Spinal cord (tissue), 10 donors: ENCODE measurements at places on chromosomes 7 and 10. TPM values are rescaled to one million over a fixed set of nuclear protein-coding genes. Genes with fewer than 3 reads are reported as not detected.

GRCh38 chr10:110461530-110461929, 36.2 kb upstream of the DUSP5 start:
- peaks cover 35% of the 10 kb centered on the region for H3K4me1 ChIP-seq
- H3K4me3 ChIP-seq, result no peak overlapping the region
- H3K27ac ChIP-seq, result peak overlapping the region; percentile 18
- no peak for DNase-seq

DNA sequence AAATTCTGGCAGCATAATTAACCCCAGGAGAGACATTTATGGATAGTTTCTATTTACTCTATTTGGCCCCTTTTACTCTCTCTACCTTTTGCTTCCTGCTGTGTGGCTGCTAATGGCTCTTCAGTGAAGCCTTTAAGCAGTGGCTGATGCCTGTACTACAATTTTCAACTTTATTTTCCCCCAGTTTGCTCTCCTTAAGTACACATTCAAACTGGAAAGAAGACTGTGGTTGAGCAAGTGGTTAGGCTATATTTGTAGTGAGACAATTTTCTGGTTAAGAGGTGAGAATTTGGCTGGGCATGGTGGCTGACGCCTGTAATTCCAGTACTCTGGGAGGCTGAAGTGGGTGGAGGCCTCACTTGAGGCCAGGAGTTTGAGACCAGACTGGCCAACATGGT, 8.5 kb upstream of the RSBN1L start:
- H3K36me3 ChIP-seq, result peaks cover 10% of the 10 kb centered on the region
- H3K27ac ChIP-seq, result no peak overlapping the region
- no peak overlapping the region for H3K4me3 ChIP-seq
- H3K27me3 ChIP-seq, result no peaks in the 10 kb centered on the region

DNA sequence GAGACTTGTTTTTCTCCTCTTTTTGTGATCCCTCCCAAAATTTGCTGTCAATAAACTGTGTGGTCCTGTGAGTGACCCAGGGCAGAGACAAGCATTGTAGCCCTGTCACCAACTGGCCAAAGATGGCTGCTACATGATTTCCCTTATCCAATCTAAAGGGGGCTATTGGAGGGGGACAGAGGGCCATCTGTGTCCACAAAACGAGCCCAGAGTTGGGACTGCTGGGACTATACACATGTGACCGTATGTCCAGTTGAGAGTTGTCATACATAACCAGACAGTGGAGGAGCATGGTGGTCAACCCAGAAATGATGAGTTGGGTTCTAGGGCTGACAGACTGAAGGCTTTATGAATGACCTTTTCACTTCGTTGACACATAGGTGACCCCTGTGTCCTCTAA, 55.3 kb upstream of the SDK1 start:
- no peak for DNase-seq
- no peak overlapping the region for H3K27ac ChIP-seq
- no peaks in the 10 kb centered on the region for H3K36me3 ChIP-seq

DNA sequence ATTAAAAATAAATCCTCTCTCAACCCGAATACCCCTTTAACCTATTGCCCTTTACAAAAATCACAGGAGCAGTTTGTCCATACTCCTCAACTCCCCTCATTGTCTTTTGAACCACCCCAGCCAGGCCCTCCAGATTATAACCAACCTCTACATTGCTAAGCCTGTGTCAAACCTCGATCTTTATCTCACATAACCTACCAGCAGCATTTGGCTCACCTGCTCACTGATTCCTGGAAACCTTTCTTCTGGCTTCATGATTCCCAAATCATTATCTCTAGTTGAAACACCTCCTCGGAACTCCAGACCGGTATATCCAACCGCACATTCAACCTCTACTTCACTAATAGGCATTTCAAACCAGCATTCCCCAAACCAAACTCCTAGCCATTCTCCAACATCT, 11.8 kb downstream of the SEC61G start:
- no peaks in the 10 kb centered on the region for H3K4me1 ChIP-seq
- H3K27me3 ChIP-seq, result no peaks in the 10 kb centered on the region
- peaks cover 16% of the 10 kb centered on the region for H3K36me3 ChIP-seq

- no peak for DNase-seq
- H3K36me3 ChIP-seq, result no peaks in the 10 kb centered on the region
- peaks cover 4% of the 10 kb centered on the region for H3K4me1 ChIP-seq
- H3K27ac ChIP-seq, result no peak overlapping the region
- no peak overlapping the region for H3K4me3 ChIP-seq
These were observed 61.0 kb downstream of the ITIH5 start for GRCh38 chr10:7605565-7606295.

DNA sequence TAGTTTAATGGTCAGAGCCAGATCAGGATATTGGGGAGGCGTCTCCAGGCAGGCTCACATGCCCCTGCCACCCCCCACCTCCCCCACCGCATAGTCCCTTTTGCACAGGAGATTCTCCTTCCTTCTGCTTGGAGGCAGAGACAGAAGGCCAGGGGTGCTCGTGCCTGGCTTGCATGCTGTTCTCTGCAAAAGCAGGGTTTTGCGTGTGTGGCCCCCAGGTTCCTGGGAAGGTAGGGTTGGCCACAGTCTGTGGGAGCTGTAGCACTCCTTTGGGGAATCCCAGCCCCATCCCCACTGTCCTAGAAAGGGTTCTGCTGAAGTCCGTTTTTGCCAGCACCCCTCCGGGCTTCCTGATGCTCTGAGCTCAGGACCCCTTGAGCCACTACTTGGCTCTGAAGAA, 1.9 kb upstream of the TCERG1L start:
- H3K27ac ChIP-seq, result no peak overlapping the region
- no peak overlapping the region for H3K4me3 ChIP-seq
- no peaks in the 10 kb centered on the region for H3K36me3 ChIP-seq
- no peak for DNase-seq
- peaks cover 25% of the 10 kb centered on the region for H3K27me3 ChIP-seq

DNA sequence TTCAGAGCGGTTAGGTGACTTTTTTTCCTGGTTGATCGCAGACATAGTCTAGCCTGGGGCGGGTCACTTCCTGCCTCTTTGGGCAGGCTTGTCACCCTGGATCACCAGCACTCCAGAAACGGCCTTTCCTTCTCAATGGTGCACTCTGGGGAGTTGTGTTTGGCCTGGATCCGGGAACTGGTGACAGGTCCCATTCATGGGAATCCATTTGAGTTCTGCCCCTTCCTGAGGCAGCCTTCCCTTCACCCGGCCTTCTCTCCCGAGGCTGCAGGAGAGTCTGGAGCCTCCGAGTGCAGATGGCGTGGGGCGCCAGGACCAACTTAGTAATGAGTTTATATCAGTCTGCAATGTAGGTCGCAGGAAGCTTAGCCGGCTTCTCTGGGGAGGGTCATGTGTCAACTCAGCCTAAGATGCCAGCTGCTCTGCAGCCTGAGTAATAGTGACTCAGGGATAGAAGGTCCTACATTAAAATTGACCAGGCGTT, 54.2 kb downstream of the TACR2 start:
- no peak overlapping the region for H3K27ac ChIP-seq
- H3K36me3 ChIP-seq, result peaks cover 36% of the 10 kb centered on the region
- H3K4me1 ChIP-seq, result peaks cover 14% of the 10 kb centered on the region
- no peaks in the 10 kb centered on the region for H3K27me3 ChIP-seq

DNA sequence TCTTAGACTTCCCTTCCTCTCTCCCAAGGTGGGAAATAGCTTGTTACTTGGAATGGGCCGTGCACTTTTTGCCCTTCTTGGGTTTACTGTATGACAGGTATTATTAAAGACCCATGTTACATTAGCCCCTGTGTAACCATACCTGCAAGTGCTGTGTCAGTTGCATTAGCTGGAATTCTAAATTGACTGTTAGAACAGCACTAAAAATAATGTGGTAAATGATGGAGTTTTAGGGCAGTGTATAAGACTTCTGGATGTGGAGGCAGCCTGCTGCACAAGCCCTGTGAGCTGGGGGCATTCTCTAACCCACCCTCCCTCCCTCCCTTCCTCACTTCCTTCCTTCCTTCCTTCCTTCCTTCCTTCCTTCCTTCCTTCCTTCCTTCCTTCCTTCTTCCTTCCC, 52.7 kb downstream of the GALNT17 start:
- H3K4me3 ChIP-seq, result no peak overlapping the region
- H3K36me3 ChIP-seq, result no peaks in the 10 kb centered on the region
- H3K27ac ChIP-seq, result no peak overlapping the region
- peaks cover 6% of the 10 kb centered on the region for H3K4me1 ChIP-seq
- DNase-seq, result no peak

The ACBD7 gene
- 32.0 TPM for total RNA-seq

The CRHR2 gene
- 2.4 TPM for total RNA-seq

- H3K4me1 ChIP-seq, result no peaks in the 10 kb centered on the region
- DNase-seq, result no peak
- H3K4me3 ChIP-seq, result no peak overlapping the region
- no peak overlapping the region for H3K27ac ChIP-seq
- peaks cover 4% of the 10 kb centered on the region for H3K36me3 ChIP-seq
These were observed 117.1 kb downstream of the LCOR start for GRCh38 chr10:96949039-96949683.

GRCh38 chr10:112002206-112002605, 181.4 kb downstream of the GPAM start:
- H3K27ac ChIP-seq, result no peak overlapping the region
- no peaks in the 10 kb centered on the region for H3K27me3 ChIP-seq
- no peaks in the 10 kb centered on the region for H3K4me1 ChIP-seq
- DNase-seq, result no peak
- no peaks in the 10 kb centered on the region for H3K36me3 ChIP-seq
- H3K4me3 ChIP-seq, result no peak overlapping the region

The CAMK1D gene
- 29.6 TPM for total RNA-seq

GRCh38 chr7:158386866-158387545, 200.6 kb downstream of the PTPRN2 start:
- H3K27me3 ChIP-seq, result no peaks in the 10 kb centered on the region
- peaks cover 29% of the 10 kb centered on the region for H3K4me1 ChIP-seq
- DNase-seq, result no peak
- H3K4me3 ChIP-seq, result no peak overlapping the region

The ATRNL1 gene
- 180 TPM for total RNA-seq

- H3K36me3 ChIP-seq, result peaks cover 50% of the 10 kb centered on the region
- H3K4me3 ChIP-seq, result no peak overlapping the region
- no peaks in the 10 kb centered on the region for H3K27me3 ChIP-seq
- no peak for DNase-seq
- no peak overlapping the region for H3K27ac ChIP-seq
These were observed 9.7 kb downstream of the TMEM130 start for GRCh38 chr7:98860071-98860470.

DNA sequence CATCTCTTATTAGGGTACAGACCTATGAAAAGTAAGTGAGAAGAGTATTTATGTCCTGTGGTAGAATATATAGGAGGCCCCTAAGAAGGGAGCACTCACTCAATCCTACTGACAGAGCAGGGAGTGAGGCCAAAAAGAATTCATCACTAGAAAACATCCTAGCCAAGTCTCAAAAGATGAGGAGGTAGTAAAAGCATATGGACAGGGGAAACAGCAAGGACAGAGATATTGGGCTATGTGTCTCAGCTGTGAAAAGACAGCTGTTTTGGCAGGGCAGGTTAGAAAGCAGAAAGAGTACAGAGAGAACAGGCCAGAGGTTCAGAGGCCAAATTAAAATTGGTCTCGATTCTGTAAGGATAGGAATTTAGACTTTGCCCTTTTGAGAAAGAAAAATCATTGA, 548.3 kb upstream of the ANKRD30A start:
- H3K27me3 ChIP-seq, result no peaks in the 10 kb centered on the region
- no peaks in the 10 kb centered on the region for H3K4me1 ChIP-seq
- no peak for DNase-seq
- no peak overlapping the region for H3K27ac ChIP-seq
- H3K4me3 ChIP-seq, result no peak overlapping the region

DNA sequence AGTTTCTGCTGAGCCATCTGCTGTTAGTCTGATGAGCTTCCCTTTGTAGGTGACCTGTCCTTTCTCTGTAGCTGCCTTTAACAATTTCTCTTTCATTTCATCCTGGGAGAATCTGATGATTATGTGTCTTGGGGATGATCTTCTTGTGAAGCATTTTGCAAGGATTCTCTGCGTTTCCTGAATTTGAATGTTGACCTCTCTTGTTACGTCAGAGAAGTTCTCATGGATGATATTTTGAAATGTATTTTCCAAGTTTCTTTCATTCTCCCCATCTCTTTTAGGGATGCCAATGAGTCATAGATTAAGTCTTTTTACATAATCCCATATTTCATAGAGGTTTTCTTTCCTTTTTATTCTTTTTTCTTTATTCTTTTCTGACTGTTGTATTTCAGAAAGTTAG, 184.2 kb upstream of the BET1 start:
- DNase-seq, result no peak
- no peaks in the 10 kb centered on the region for H3K27me3 ChIP-seq
- no peak overlapping the region for H3K27ac ChIP-seq
- H3K4me3 ChIP-seq, result no peak overlapping the region

- H3K4me1 ChIP-seq, result peaks cover 18% of the 10 kb centered on the region
- H3K4me3 ChIP-seq, result no peak overlapping the region
- no peaks in the 10 kb centered on the region for H3K36me3 ChIP-seq
These were observed 41.7 kb upstream of the OPALIN start for GRCh38 chr10:96400465-96400864.

GRCh38 chr10:5479481-5480161, 19.7 kb downstream of the CALML5 start:
- no peak overlapping the region for H3K27ac ChIP-seq
- no peaks in the 10 kb centered on the region for H3K4me1 ChIP-seq
- H3K27me3 ChIP-seq, result no peaks in the 10 kb centered on the region
- DNase-seq, result no peak

- no peak overlapping the region for H3K27ac ChIP-seq
- H3K4me1 ChIP-seq, result peaks cover 34% of the 10 kb centered on the region
- no peaks in the 10 kb centered on the region for H3K27me3 ChIP-seq
- no peak for DNase-seq
- H3K36me3 ChIP-seq, result peaks cover 73% of the 10 kb centered on the region
These were observed 8.6 kb downstream of the KNDC1 start for GRCh38 chr10:133168617-133169031.

DNA sequence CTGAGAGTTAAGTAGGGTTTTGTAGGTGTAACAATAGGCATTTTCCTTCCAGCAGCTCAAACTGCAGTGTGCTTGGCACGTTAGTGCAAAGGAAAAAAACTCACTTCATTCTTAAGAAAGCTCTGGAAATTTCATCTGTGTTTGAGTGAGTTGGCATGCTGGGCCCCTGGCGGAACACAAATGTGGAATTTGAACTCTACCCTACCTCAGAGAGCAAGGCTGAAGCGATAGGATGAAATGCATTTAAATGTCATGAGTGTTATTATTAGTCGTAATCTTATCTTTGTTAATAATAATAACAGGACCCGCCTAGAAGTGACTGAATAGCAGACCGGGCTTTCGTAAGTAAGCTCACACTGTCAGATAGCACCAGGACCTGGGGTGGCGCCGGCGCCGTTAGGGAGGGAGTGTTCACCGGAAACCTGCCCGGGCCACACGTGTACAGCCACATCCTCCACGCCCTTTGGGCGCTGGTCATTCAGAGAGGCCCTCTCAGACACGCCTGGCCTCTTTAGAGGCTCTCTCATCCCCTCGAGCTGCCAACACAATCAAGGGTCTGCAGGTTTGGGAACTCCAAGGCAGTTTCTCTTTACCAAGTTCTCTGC, 63.5 kb downstream of the GRK5 start:
- no peak overlapping the region for H3K4me3 ChIP-seq
- no peak for DNase-seq
- peak overlapping the region; percentile 3 for H3K27ac ChIP-seq
- H3K36me3 ChIP-seq, result peaks cover under 1% of the 10 kb centered on the region
- H3K27me3 ChIP-seq, result no peaks in the 10 kb centered on the region
